ENCODE measurements at places on chromosomes 6 and 20.

GRCh38 chr6:18265787-18266522, 1.6 kb upstream of the DEK start:
- no peaks in the 10 kb centered on the region for H3K27me3 ChIP-seq
- peak overlapping the region; percentile 95 for H3K4me3 ChIP-seq
- no peak for DNase-seq

- peaks cover 14% of the 10 kb centered on the region for H3K4me1 ChIP-seq
- H3K36me3 ChIP-seq = no peaks in the 10 kb centered on the region
- no peak overlapping the region for H3K4me3 ChIP-seq
- no peak overlapping the region for H3K27ac ChIP-seq
Observed at GRCh38 chr6:24547243-24547642, 52.5 kb downstream of the ALDH5A1 start.

GRCh38 chr20:12175538-12175937, 257.8 kb downstream of the BTBD3 start:
- DNase-seq = no peak
- H3K4me1 ChIP-seq = peaks cover 5% of the 10 kb centered on the region
- no peaks in the 10 kb centered on the region for H3K36me3 ChIP-seq
- H3K4me3 ChIP-seq = no peak overlapping the region
- no peak overlapping the region for H3K27ac ChIP-seq
- H3K27me3 ChIP-seq = no peaks in the 10 kb centered on the region

- H3K36me3 ChIP-seq = no peaks in the 10 kb centered on the region
- no peak for DNase-seq
- no peaks in the 10 kb centered on the region for H3K27me3 ChIP-seq
- H3K4me1 ChIP-seq = no peaks in the 10 kb centered on the region
- H3K27ac ChIP-seq = no peak overlapping the region
- H3K4me3 ChIP-seq = no peak overlapping the region
Observed at GRCh38 chr6:68756454-68757375, 121.6 kb downstream of the ADGRB3 start.

DNA sequence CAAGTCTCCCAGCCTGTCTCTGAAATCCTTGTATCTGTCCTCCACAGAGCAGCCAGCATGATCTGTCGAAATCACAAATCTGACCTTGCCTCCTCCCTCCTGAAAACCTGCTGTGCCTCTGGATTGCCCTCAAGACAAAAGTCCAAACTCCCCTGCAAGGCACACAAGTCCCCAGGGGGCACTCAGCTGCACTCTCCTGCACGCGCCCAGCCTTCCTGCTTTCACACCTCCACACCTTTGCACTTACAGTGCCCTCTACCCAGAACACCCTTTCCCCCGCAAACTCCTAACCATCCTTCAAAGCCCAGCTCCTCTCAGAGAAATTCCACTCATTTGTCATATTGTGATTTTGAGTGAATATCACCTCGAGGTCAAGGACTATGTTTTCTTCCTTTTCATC, 83.4 kb upstream of the TOP1 start:
- H3K27ac ChIP-seq = peak overlapping the region; percentile 37
- DNase-seq = no peak
- H3K27me3 ChIP-seq = peaks cover 40% of the 10 kb centered on the region
- H3K4me1 ChIP-seq = no peaks in the 10 kb centered on the region

DNA sequence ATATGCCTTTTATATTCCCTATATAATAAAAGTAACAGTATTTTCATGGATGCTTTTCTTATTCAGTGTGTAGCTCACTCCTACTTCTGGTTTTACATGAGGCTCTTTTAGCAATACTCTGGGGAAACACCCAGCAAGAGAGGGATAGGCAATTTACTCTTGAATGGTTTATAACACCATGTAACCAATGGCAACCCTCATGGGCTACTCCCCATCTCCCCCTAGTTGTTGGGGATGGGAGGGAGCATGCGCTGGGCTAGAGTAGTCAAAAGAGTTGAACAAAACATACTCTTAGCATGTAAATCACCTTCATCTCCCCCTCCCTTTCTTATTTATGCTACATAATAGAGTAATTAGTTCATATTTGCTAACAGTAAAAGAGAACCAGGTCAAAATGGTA, 140.1 kb upstream of the LRFN2 start:
- DNase-seq = no peak
- H3K4me3 ChIP-seq = no peak overlapping the region
- peaks cover 11% of the 10 kb centered on the region for H3K4me1 ChIP-seq
- H3K27me3 ChIP-seq = peaks cover 23% of the 10 kb centered on the region
- H3K27ac ChIP-seq = no peak overlapping the region
- no peaks in the 10 kb centered on the region for H3K36me3 ChIP-seq

DNA sequence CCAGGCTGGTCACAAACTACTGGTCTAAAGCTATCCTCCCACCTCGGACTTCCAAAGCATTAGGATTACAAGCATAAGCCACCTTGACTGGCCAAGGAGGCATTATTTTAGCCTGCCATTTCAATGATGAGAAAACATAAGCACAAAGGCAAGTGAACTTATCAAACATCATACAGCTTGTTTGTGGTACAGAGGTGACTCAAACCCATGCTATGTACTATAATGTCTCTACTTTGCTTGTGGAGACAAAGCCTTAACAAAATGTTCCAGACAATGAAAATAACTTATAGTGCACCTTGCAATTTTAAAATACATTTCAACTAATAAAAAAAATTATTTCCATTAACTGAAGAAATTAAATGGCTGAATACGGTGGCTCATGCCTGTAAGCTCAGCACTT, 26.2 kb downstream of the HDAC2 start:
- H3K4me3 ChIP-seq = no peak overlapping the region
- no peaks in the 10 kb centered on the region for H3K27me3 ChIP-seq
- peaks cover 36% of the 10 kb centered on the region for H3K36me3 ChIP-seq
- no peak overlapping the region for H3K27ac ChIP-seq

GRCh38 chr6:776951-777350, 84.0 kb upstream of the EXOC2 start:
- no peak overlapping the region for H3K4me3 ChIP-seq
- DNase-seq = no peak
- peaks cover 4% of the 10 kb centered on the region for H3K27me3 ChIP-seq

GRCh38 chr6:40413239-40413638, 173.9 kb downstream of the LRFN2 start:
- no peak for DNase-seq
- H3K4me3 ChIP-seq = no peak overlapping the region
- peaks cover 8% of the 10 kb centered on the region for H3K27me3 ChIP-seq
- no peak overlapping the region for H3K27ac ChIP-seq

DNA sequence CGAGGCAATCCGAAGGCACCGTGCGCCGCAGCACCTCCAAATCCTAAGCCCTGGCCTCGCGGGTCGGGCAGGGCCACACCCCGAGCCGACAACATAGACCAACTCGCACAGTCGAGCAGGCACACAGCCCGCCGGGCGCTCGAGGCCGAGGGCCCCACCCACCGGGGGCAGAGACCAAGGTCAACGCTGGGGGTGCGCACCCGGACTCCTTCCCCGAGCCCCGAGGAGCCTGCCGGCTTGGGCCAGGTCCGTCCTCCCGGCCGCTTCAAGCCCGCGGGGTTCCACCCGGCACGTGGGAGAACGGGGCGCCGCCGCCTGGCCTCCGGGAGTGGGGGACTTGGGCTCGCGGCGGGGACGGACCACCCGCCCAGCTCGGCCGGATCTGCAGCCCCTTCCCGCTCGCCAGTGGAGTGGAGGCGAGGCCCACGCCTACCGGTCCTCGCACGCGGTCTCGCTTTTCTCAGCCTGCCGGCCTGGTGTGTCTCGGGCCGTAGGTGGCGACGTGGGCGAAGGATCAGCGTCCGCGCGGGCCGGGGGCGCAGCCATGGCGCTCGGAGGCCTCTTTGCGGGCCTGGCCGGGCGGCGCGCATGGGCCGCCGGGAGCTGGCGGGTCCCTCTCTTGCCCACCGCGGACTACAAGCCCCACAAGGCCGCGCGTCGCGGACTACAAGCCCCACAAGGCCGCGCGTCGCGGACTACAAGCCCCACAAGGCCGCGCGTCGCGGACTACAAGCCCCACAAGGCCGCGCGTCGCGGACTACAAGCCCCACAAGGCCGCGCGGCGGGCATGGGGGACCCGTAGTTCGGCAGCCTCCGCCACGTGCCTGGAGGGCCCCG, at the start of gene UCKL1:
Gene UCKL1 (minus strand): TSS at position 590 of the 837 bp plus-strand sequence. CDS start 44 bp downstream, at position 546.
- peaks cover 16% of the 10 kb centered on the region for H3K4me1 ChIP-seq
- no peaks in the 10 kb centered on the region for H3K27me3 ChIP-seq
- DNase-seq = peak; percentile 84
- peak within 1 kb of the TSS; percentile 79 for H3K4me3 ChIP-seq

- H3K27ac ChIP-seq = peak overlapping the region; percentile 64
- H3K4me1 ChIP-seq = peaks cover 20% of the 10 kb centered on the region
- H3K36me3 ChIP-seq = peaks cover 2% of the 10 kb centered on the region
Observed at GRCh38 chr6:52976591-52977035, 18.5 kb downstream of the GSTA4 start.

- H3K36me3 ChIP-seq = peaks cover 42% of the 10 kb centered on the region
- H3K27me3 ChIP-seq = no peaks in the 10 kb centered on the region
- no peak for DNase-seq
Observed at GRCh38 chr6:116165596-116165995, 39.7 kb upstream of the COL10A1 start.

GRCh38 chr20:56504373-56505005, 20.1 kb upstream of the FAM209A start:
- H3K36me3 ChIP-seq = peaks cover 3% of the 10 kb centered on the region
- no peaks in the 10 kb centered on the region for H3K27me3 ChIP-seq
- H3K4me1 ChIP-seq = no peaks in the 10 kb centered on the region

DNA sequence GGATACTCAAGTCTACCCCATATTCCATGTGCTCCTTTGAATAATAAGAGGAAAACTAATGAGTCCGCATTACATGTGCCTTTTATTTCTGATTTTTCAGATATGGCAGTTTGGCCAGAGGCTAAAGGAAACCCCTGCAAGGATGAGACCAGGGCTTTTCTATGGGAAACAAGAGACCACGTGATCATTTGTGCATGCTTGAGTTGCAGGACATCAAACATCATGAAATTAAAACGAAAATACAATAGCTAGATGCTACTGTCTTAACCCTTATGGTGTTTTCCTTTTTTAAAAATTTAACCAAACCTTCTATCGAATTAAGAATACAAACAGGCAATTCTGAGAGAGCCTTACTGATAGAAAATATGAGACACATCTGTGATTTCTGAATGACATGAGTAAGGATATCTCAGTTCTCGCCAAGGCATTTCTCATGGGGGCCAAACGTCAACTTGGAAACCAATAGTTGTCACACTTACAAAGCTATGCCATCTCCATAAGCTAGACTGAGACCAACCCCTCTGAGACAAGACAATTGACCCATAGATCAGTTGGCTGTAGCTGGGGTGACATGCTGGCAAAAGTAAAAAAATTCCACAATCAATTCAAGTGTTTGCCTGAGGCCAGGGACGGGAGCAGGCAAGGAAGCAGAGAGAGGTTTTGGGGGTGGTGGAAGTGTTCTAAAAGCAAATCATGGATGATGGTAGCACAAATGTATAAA, 52.8 kb downstream of the RIPOR2 start:
- no peak overlapping the region for H3K4me3 ChIP-seq
- DNase-seq = no peak
- H3K27me3 ChIP-seq = peaks cover 2% of the 10 kb centered on the region
- peaks cover 6% of the 10 kb centered on the region for H3K4me1 ChIP-seq
- peak overlapping the region; percentile 4 for H3K27ac ChIP-seq
- H3K36me3 ChIP-seq = no peaks in the 10 kb centered on the region

DNA sequence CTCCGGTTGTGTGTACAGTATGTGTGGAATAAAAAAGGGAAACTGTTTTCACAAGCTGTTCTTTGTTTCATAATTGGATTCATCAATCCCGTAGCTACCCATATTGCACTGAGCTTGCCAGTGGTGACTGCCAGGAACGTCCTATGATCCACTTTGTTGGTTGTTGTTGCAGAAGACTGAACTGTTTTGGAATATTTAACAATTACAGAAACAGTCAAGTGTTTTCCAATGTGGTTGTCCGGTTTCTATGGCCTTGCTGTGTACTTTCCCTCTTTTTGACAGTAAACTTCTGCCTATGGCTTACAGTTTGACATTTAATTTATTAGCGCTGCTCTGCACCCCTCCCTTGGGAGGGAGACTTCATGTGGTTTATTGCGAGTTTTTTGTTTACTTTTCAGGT, 141.2 kb downstream of the DTNBP1 start:
- H3K4me1 ChIP-seq = no peaks in the 10 kb centered on the region
- H3K36me3 ChIP-seq = peaks cover 62% of the 10 kb centered on the region
- H3K27ac ChIP-seq = peak overlapping the region; percentile 56
- no peak for DNase-seq
- H3K27me3 ChIP-seq = no peaks in the 10 kb centered on the region

- no peak overlapping the region for H3K4me3 ChIP-seq
- H3K4me1 ChIP-seq = peaks cover 23% of the 10 kb centered on the region
- DNase-seq = no peak
Observed at GRCh38 chr6:33995309-33996119, 150.4 kb downstream of the GRM4 start.

GRCh38 chr6:7976485-7977056, 66.0 kb upstream of the TXNDC5 start:
- H3K4me1 ChIP-seq = peaks cover 11% of the 10 kb centered on the region
- no peaks in the 10 kb centered on the region for H3K36me3 ChIP-seq
- peaks cover 20% of the 10 kb centered on the region for H3K27me3 ChIP-seq
- DNase-seq = no peak
- H3K4me3 ChIP-seq = no peak overlapping the region
- H3K27ac ChIP-seq = no peak overlapping the region

- no peak overlapping the region for H3K4me3 ChIP-seq
- DNase-seq = peak; percentile 66
- peaks cover 25% of the 10 kb centered on the region for H3K27me3 ChIP-seq
- no peaks in the 10 kb centered on the region for H3K36me3 ChIP-seq
- no peaks in the 10 kb centered on the region for H3K4me1 ChIP-seq
Observed at GRCh38 chr20:57622579-57623381, 2.6 kb upstream of the ZBP1 start.

GRCh38 chr20:50928469-50928868, 2.8 kb downstream of the ADNP start:
- H3K36me3 ChIP-seq = peaks cover 26% of the 10 kb centered on the region
- no peak for DNase-seq
- H3K27ac ChIP-seq = peak overlapping the region; percentile 98
- H3K27me3 ChIP-seq = no peaks in the 10 kb centered on the region
- peaks cover 44% of the 10 kb centered on the region for H3K4me1 ChIP-seq
- peak overlapping the region; percentile 93 for H3K4me3 ChIP-seq

- H3K4me1 ChIP-seq = peaks cover 9% of the 10 kb centered on the region
- H3K4me3 ChIP-seq = no peak overlapping the region
- no peak overlapping the region for H3K27ac ChIP-seq
- no peak for DNase-seq
- H3K27me3 ChIP-seq = peaks cover 75% of the 10 kb centered on the region
Observed at GRCh38 chr20:2746636-2747265, 53.7 kb downstream of the CPXM1 start.

GRCh38 chr6:154197196-154197860, 158.3 kb downstream of the OPRM1 start:
- DNase-seq = no peak
- peaks cover 4% of the 10 kb centered on the region for H3K4me1 ChIP-seq
- H3K27ac ChIP-seq = no peak overlapping the region
- H3K27me3 ChIP-seq = no peaks in the 10 kb centered on the region
- H3K36me3 ChIP-seq = no peaks in the 10 kb centered on the region
- no peak overlapping the region for H3K4me3 ChIP-seq

DNA sequence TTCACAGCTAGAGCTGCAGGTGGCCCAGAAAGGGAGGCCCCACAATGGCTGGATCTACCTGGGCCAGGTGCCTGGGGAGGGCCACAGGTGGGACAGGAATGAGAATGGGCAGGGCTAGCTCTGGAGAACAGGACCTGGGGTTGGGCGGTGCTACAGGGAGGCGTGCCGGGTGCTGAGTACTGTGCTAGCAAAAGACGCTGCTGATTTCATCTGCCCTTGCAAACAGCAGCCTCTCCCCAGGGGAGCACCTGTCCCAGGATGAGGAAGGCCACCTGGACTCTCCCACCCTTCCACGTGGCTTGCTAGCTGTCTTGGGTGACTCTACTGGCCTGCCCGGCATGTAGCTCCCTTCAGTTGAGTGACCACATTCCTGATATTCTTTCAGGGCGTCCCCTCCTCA, 6.6 kb upstream of the YTHDF1 start:
- no peaks in the 10 kb centered on the region for H3K4me1 ChIP-seq
- no peak for DNase-seq
- no peak overlapping the region for H3K27ac ChIP-seq
- peaks cover 19% of the 10 kb centered on the region for H3K27me3 ChIP-seq
- no peaks in the 10 kb centered on the region for H3K36me3 ChIP-seq
- H3K4me3 ChIP-seq = no peak overlapping the region
